ENCODE measurements at places on chromosomes 13 and 19.
A peak's percentile ranks its signal among the peaks of the same experiment; 100 is the strongest.

- no peak for DNase-seq
Measured at GRCh38 chr19:47720669-47721422, 7.6 kb downstream of the EHD2 start.

DNA sequence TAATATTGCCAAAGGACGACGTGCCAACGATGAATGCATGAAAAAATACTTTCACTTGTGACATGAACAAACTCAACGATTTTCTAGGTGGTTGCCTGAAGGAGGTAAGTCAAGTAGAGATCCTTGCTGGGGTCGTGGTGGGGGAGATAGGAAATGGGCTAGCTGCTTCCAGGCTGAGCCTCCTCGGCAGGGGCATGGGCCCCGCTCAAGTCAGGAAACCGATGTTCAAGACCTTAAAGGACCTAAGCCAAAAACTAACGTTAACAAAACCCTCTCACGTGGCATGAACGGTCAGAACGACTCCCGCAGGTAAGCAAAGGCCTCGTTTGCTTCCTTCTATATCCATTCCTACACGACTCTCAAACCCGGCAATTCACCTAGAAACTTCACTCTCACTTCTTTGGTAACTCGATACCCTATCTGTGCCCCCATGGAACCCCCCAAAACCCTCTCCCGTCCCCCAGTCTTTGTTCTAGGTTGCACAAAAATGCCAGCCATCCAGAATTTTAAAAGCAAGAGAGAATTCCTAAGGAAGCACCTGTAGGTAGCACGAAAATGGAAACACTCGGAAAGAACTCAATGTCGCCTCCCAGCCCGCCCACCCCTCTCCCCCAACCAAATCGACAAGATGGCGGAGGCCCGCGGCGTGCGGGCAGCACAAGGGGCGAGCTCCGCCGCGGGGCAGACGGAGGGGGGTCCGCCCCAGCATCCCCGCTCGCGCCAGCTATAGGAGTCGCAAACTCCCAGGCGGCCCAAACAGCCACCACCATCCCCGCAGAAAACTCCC, 13.6 kb downstream of the ACP4 start:
- no peak for DNase-seq

DNA sequence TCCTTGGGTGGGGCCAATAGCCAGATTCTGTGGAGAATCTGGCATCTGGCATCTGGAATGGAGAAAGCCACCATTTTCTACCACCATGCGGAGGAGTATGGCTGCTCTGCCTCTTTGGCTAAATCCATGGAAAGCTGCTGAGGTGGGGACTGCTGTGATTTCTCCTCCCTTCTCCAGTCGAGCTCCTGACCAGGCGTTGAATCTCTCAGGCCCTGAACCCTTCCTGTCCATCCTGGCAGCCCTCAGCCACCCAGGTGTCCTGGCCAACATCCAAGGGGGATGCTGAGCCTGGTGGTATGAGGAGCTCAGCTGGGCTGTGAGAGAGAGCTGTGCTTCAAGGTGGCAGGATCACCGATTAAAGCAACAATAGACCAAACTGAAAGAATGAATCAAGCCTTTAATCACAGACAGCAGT, 17.4 kb upstream of the SIGLEC6 start:
- no peak for DNase-seq

DNA sequence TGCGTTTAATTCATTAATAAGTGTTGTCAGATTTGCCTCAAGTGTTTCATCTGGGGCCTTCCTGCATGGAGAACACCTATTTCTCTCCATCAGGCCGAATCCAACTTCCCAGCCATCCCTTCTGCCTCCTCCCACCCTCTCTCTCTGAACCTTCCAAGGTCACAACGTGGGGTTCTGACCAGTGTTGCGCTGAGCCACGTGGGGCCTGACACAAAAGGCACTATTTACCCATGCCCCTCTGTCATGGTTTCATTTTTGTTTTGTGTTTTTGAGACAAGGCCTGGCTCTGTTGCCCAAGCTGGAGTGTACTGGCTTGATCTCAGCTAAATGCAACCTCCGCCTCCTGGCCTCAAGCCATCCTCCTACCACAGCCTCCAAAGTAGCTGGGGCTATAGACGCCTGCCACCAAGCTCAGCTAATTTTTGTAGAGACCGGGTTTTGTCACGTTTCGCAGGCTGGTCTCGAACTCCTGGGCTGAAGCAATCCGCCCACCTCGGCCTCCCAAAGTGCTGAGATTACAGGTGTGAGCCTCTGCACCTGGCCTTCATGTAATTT, 8.6 kb upstream of the IRGC start:
- DNase-seq: no peak

DNA sequence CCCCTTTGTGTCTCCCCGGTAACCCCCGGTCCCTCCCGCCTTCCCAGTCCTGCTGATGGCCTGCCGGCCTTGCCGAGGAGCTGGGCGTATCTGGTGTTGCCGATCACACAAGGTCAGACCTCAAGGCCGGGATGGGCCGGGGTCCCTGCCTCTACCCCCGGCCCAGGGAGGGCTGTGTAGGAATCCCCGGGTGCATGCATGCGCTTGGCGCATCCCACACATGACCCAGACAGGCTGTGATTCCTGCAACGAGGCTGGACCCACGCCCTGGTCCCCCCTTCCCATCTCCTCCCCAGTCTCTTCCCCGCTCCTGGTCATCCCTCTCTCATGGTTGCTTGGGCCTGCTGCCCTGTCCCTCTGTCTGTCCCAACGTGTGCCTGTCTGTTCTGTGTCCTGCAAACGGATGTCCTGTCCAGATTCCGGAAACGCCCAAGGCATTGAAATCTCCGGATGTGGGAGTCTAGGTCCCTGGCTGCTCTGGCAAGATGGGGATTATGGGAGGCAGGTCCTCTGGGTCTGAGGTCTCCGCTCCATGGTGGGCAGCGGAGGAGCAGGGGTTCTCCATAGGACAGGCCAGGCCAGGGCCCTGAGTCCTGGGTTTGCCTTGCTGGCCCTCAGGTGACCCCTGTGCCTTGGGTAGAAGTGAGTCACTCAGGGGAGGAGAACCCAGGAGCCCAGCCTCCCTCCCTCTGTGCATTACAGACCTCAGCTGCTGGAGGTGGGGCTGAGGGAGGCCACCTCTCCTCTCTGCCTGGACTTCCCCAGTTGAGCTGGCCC, 1.6 kb downstream of the PKN1 start:
- peak; percentile 63 for DNase-seq

- DNase-seq: no peak
Measured at GRCh38 chr19:33450689-33451088, 70.9 kb downstream of the PEPD start.

DNA sequence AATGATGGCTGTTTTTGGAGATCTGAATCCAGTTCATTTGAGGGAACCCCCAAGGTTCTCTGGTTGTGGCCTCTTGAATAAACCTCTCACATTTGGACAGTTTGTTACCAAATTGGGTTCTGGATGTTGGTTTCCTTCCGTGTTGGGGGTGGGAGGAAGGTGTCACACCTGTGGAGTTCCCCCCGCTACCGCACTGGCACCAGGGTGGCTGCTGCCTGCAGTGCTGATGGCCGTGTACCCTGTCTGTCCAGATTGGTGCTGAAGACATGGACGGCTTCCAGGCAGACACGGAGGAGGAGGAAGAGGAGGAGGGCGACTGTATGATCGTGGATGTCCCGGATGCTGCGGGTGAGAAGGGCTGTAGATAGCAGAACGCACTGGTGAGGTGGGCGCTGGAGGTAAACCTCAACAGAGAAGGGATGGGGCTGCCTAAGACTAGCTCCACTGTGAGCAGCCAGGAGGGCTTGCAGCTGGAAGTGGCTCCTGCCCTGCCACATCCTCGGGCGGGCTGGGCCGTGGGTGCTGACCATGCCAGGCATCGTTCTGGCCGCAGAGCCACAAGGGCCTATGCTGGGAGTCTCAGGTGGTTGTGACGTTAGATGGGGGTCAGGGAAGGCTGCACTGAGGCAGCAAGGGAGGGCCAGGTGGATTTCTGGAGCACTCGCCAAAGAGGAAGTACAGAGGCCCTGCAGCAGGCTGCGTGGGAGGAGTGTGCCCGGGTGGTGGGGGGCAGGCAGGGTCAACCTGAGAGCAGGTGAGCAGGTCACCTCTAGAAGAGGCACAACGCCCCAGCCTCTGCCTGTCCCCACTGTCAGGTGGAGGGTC, 15.4 kb downstream of the UBXN6 start:
- DNase-seq: no peak

DNA sequence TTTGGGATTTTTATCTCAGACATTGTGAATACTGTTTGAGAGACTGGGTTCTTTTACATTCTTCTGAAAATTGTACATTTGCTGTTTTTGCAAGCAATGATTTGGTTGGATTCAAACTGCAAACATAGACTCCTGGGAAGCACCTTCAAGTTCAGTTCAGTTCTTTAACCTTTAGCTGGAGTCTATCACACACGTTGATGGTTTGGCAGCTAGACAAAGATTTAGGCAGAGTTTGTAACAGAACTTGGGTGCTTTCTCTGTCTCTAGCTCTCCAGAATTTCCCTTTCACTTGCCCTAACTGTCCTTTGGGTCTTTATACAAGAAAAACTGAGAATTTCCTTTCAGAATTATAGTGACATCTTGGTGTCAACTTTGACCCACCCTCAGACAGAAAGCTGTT, 556.6 kb downstream of the DIAPH3 start:
- DNase-seq: no peak

DNA sequence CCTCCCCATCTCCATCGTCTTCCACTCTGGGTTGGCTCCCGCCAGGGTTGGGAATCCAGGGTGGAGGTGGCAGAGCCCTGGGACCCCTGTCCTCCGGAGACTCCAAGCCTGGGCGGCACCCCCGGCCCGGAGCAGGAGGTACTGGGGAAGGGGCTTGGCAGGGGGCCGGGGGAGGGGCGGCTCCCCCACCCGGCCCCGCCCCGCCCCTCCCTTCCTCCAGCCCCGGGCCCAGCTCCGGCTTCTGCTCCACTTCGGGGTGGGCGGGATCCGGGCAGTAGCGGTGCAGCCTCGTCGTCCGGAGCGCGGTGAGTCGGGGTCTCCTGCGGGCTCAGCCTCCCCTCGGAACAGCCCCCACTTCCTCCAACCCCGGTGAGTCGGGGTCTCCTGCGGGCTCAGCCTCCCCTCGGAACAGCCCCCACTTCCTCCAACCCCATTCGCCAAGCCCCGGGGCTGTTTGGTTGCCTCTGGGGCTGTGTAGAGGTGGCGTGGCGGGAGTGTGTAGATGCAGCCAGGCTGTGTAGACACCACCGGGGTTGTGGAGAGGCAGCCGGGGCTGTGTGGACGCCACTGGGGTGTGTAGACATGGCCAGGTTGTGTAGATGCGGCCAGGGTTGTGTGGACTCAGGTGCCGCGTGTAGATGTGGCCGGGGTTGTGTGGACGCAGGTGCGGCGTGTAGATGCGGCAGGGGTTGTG, at the start of gene TMPRSS9:
Gene TMPRSS9 (plus strand): TSS at position 274 of the 694 bp plus-strand sequence. CDS start 29,521 bp downstream, outside the sequence.
- DNase-seq: no peak

GRCh38 chr13:27423333-27423732, 1.1 kb upstream of the GTF3A start:
- DNase-seq: no peak

GRCh38 chr13:98768522-98768921, 16.1 kb upstream of the SLC15A1 start:
- no peak for DNase-seq

DNA sequence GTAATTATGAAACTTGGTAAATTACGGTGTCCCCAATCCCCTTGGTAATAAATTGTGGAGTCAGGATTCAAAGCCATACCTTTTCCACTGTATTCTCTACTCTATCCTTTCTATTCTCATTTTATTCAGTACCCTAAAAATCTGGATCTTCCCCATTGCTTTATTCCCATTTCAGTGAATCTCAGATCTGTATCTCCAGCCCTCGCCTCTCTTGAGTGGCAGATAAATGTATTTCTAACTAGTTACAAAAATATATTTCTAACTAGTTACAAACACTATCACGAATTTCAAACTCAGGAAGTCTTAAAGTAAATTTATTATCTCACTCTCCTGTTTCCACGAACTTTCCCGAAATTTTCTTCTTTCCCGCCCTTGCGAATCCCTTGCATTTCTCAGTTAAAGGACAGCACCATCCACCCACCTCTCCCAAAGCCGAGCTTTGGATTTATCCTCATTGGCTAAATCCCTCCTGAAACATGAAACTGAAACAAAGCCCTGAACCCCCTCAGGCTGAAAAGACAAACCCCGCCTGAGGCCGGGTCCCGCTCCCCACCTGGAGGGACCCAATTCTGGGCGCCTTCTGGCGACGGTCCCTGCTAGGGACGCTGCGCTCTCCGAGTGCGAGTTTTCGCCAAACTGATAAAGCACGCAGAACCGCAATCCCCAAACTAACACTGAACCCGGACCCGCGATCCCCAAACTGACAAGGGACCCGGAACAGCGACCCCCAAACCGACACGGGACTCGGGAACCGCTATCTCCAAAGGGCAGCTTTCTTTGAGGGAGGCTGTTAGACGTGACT, 164.3 kb upstream of the PABPC3 start:
- no peak for DNase-seq

DNA sequence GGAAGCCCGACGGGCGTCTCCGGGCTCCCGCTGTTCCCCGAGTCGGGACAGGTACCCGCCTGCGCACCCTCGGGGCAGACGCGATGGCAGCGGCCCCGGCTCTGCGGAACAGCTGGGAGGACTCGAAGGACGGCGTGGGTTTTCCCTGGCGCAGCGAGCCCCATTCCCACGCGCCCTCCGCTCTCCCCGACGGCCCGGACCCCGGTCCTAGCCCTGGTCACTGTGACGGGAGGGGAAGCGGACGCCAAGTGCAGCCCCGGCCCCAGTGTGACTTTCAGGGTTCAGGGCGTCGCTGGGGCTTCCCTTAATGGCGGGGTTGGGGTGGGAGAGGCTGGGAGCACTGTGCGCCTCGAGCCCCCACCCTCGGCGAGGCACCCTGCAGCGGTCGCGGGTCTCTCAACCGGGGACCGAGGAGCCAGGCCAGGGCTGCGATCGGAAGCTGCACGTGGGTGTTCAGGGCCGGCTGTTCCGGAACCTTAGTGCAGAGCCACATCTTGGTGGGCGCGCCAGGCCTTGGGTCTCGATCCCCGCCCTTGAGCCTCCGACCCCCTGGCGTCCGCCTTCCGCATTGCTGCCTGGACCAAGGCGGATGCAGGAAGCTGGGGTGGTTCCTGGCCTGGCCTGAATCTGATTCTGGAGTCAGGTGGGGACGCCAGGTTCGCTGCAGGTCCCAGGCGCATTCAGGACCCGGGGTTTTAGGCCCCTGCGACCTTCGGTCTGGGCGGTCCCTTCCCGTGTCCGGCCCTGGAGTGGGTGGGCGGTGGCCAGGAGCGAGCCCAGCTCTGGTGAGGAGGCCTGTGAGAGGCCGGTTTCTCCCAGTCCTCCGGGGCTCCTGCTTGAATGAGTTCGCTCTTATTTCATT, 3.5 kb downstream of the LGALS7B start:
- DNase-seq: no peak

DNA sequence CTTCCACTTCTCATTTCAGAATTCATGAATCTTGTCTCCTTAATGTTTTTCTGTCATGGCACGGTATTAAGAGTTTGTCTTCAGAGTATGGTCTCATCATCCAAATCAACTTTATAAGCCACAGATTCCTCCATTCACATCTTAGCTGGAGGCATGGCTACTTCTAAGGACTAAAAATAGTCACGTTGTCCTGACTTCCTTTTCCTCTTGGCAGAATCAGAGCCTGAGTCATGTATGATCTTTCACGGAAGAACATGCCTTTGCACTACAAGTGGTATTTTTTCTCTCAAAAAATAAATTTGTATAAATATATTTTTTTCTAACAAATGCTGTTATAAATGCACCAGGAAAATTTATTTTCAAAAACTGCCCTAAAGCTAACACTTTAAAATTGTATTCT, 71.4 kb downstream of the ALOX5AP start:
- DNase-seq: peak; percentile 51

GRCh38 chr13:59497621-59498247, 666.0 kb downstream of the DIAPH3 start:
- DNase-seq: no peak
